Aorta (tissue), 5 donors: ENCODE measurements at places on chromosomes 7 and 10. TPM values are rescaled to one million over a fixed set of nuclear protein-coding genes. Genes with fewer than 3 reads are reported as not detected.

The LRRC18 gene
- total RNA-seq, result not detected

- DNase-seq, result no peak
Measured at GRCh38 chr10:13016426-13016825, 14.9 kb upstream of the CCDC3 start.

The MEOX2 gene
- total RNA-seq, result 14.4 TPM

- no peak for DNase-seq
Measured at GRCh38 chr7:15175152-15175551, 272.6 kb upstream of the DGKB start.

DNA sequence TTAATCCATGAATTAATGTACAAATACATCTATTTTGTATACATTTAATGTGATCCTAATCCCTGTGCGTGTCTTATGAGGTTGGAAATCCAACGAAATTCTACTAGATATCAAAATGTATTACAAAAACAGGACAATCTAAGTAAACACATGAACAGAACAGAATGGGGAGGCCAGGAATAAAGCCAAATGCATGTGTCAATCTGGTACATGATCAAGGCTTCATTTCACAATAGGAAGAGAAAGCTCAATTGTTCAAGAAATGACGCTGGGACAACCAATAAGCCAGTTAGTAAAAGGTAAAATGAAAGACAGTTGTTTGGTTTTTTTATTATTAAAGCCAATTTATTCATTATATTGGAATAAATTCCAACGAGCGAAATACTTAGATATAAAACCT lies 83.0 kb downstream of the COL13A1 start:
- no peak for DNase-seq

DNA sequence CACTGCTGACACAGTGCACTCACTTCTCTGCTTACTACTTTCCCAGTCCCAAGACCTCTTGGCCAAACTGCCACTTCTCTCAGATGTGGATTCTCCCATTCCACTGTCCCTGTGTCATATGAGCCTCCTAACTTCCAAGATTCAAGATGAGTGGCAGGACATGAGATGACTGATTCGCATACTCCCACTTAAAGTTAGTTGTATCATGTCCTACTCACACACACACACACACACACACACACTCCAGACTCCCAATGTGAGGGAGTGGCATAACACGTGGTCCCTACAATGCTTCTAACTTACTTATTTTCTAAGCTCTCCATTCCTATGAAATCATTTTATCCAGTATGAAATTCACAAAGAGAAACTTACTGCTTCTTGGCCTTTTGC lies 67.0 kb upstream of the CAV2 start:
- no peak for DNase-seq

DNA sequence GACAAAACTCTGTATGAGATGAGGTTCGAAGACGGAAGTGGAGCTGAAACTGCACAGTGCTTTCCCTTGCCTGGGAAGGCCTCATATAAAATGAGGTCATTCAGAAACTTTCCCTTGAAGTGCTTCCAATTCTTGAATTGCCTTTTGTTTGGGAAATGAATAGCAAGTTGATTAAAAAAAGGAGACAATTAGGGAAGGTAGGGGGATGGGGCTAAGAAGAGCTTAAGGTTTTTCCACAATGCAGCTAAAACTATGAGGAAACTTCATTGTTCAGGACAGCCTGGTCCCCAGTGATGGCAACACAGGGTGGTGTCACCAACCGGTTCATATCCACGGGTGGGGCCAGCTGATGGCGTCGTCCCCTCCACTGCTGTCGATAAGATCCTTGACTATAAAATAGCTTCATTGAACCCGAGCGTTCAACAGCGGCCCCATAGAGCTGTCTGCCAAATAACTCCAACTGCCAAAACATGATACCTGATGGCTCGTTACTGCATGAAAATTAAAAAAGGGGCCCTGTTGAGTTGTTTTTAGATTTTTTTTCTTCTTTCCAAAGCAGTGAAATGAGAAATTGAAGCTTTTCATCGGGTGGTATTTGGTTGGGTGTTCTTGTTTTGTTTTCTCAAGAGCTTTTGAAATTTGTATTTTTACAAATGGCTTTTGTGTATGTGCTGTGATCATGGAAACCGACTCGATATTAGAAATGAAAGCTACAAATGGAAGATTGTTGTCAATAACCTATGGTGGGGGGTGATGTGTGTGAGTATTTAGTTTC lies 2.8 kb upstream of the CELF2 start:
- no peak for DNase-seq

The KLF14 gene
- not detected for total RNA-seq

- peak; percentile 47 for DNase-seq
Measured at GRCh38 chr7:102028206-102028826, 210.9 kb downstream of the CUX1 start.

The LBX1 gene
- not detected for total RNA-seq
